Sigmoid colon (tissue), 7 donors: ENCODE measurements at places on chromosomes 2 and 18. TPM values are rescaled to one million over a fixed set of nuclear protein-coding genes. Genes with fewer than 3 reads are reported as not detected.
A peak's percentile ranks its signal among the peaks of the same experiment; 100 is the strongest.

GALNT3 gene
- 0.83 TPM for total RNA-seq

VAPA gene
- total RNA-seq = 252 TPM

CASP10 gene
- total RNA-seq = 5.4 TPM

BCL2 gene
- total RNA-seq = 21.9 TPM

ABCG5 gene
- not detected for total RNA-seq

ACMSD gene
- total RNA-seq = not detected

CDKL4 gene
- 0.82 TPM for total RNA-seq

DCC gene
- total RNA-seq = 0.83 TPM

SERPINB3 gene
- total RNA-seq = not detected

IL1F10 gene
- not detected for total RNA-seq

OR6B2 gene
- not detected for total RNA-seq

LHCGR gene
- not detected for total RNA-seq

CDH2 gene
- total RNA-seq = 8.2 TPM

PEX13 gene
- 25.8 TPM for total RNA-seq

KLHL30 gene
- total RNA-seq = 0.81 TPM

EDAR gene
- not detected for total RNA-seq

ZNF2 gene
- 5.8 TPM for total RNA-seq

SPEG gene
- total RNA-seq = 208 TPM

LRRTM1 gene
- total RNA-seq = 1.5 TPM

DNA sequence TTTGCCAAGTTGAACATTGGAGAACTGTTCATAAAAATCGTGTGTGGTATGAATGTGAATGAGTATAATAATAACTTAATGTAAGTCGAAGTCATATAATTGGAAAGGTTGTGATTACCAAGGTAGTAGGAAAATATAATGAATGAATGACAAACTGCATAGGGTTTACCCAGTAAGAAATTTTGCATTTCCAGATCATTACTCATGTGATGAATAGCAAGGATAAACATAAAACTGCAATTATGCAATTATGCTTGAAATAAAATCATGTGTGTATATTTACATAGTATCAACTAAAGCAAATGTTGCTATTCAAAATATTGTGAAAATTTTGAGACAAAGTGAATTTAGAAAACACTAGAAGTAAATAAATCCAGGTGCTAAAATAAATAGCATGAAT, 1108.7 kb upstream of the TMEFF2 start:
- H3K36me3 ChIP-seq = no peaks in the 10 kb centered on the region
- H3K27me3 ChIP-seq = no peaks in the 10 kb centered on the region
- H3K4me1 ChIP-seq = no peaks in the 10 kb centered on the region
- H3K4me3 ChIP-seq = no peak overlapping the region
- H3K27ac ChIP-seq = no peak overlapping the region
- no peak for DNase-seq

DNA sequence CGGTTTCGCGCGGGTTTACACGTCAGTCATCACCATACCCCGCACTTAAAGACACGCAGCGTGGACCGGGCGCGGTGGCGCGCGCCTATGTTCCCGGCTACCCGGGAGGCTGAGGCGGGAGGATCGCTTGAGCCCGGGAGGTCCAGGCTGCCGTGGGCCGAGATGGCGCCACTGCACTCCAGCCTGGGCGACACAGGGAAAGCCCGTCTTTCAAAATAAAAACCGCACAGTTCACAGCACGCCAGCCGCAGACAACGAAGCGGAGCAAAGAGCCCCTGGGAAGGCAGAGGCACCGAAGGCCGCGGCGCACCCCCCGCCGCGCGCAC, 328 bp downstream of the DTYMK start:
- peaks cover 40% of the 10 kb centered on the region for H3K4me1 ChIP-seq
- DNase-seq = no peak
- H3K27me3 ChIP-seq = no peaks in the 10 kb centered on the region
- peak overlapping the region; percentile 79 for H3K4me3 ChIP-seq
- H3K27ac ChIP-seq = peak overlapping the region; percentile 93
- no peaks in the 10 kb centered on the region for H3K36me3 ChIP-seq

- H3K27me3 ChIP-seq = no peaks in the 10 kb centered on the region
- no peaks in the 10 kb centered on the region for H3K4me1 ChIP-seq
- no peak for DNase-seq
- H3K4me3 ChIP-seq = no peak overlapping the region
- no peak overlapping the region for H3K27ac ChIP-seq
- no peaks in the 10 kb centered on the region for H3K36me3 ChIP-seq
Measured at GRCh38 chr2:174748948-174749347, 15.3 kb downstream of the CHRNA1 start.

DNA sequence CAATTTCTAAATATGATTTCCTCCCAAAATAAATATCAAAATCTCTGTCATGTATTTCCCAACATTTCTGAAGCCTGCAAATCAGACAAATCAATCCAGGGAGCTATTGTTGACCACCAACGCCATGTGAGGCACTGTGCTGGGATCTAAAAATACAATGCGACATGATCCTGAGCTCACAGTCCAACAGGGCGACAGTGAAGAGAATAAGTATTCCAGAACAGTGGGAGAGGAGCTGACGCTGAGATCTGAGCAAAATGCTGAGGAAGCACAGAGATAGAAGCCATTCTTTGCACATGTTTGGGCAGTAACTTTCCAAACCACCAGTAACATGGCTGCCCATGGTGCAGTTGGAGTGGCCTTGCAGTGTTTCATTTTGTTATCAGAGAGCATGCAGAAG, 412.5 kb downstream of the LRATD1 start:
- no peaks in the 10 kb centered on the region for H3K36me3 ChIP-seq
- H3K27ac ChIP-seq = no peak overlapping the region
- DNase-seq = no peak
- no peak overlapping the region for H3K4me3 ChIP-seq

DNA sequence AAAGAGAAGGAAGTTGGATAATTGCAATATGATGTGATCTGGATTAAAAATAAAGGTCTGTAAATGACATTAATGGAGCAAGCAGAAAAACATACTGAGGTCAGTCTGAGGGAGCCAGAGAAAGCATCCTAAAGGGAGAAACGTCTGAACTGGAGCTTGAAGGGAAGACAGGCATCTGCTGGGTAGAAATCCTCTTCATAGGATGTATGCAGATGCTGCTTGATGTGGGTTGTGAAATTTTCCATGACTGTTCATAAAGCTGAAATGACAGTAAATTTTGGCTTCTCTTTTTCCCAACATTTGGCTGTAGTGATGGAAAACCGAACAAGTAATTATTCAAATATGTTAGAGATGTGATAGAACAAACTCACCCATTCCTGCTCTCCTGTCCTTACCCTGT, 287.6 kb downstream of the CAMKMT start:
- H3K27ac ChIP-seq = no peak overlapping the region
- H3K4me1 ChIP-seq = no peaks in the 10 kb centered on the region
- H3K36me3 ChIP-seq = no peaks in the 10 kb centered on the region
- H3K4me3 ChIP-seq = no peak overlapping the region
- H3K27me3 ChIP-seq = no peaks in the 10 kb centered on the region

GRCh38 chr2:169546756-169547155, 26.9 kb downstream of the FASTKD1 start:
- H3K27ac ChIP-seq = no peak overlapping the region
- no peak for DNase-seq
- no peaks in the 10 kb centered on the region for H3K27me3 ChIP-seq
- H3K4me3 ChIP-seq = no peak overlapping the region

DNA sequence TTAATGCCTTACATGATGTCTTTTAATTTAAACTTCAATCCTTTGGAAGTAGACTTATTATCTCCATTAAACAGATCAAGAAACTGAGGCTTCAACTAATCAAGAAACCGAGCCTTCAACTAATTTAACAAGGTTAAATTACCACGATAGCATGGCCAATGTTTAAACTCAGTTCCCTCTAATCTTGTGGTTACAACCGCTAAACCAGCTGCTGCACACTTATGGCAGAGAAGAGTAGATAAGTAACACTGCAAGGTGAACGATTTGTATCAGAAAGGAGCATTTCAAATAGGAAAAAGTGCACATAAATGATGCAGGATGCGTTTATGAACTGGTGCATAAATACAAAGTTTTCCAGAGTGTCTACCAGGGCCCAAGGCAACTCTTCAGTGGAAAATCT, 144.6 kb upstream of the CAVIN2 start:
- no peak overlapping the region for H3K27ac ChIP-seq
- H3K36me3 ChIP-seq = no peaks in the 10 kb centered on the region
- no peaks in the 10 kb centered on the region for H3K4me1 ChIP-seq
- no peak overlapping the region for H3K4me3 ChIP-seq
- no peak for DNase-seq
- H3K27me3 ChIP-seq = no peaks in the 10 kb centered on the region

GRCh38 chr2:233082222-233082930, 22.2 kb downstream of the INPP5D start:
- DNase-seq = no peak
- H3K4me1 ChIP-seq = no peaks in the 10 kb centered on the region
- H3K27ac ChIP-seq = peak overlapping the region; percentile 68
- no peaks in the 10 kb centered on the region for H3K36me3 ChIP-seq

GRCh38 chr2:84888401-84889276, 7.8 kb upstream of the TRABD2A start:
- peak overlapping the region; percentile 41 for H3K27ac ChIP-seq
- no peaks in the 10 kb centered on the region for H3K36me3 ChIP-seq
- no peaks in the 10 kb centered on the region for H3K4me1 ChIP-seq
- no peaks in the 10 kb centered on the region for H3K27me3 ChIP-seq

- no peaks in the 10 kb centered on the region for H3K36me3 ChIP-seq
- no peaks in the 10 kb centered on the region for H3K27me3 ChIP-seq
- no peak overlapping the region for H3K27ac ChIP-seq
- no peaks in the 10 kb centered on the region for H3K4me1 ChIP-seq
Measured at GRCh38 chr2:21930226-21930625, 806.5 kb downstream of the TDRD15 start.

DNA sequence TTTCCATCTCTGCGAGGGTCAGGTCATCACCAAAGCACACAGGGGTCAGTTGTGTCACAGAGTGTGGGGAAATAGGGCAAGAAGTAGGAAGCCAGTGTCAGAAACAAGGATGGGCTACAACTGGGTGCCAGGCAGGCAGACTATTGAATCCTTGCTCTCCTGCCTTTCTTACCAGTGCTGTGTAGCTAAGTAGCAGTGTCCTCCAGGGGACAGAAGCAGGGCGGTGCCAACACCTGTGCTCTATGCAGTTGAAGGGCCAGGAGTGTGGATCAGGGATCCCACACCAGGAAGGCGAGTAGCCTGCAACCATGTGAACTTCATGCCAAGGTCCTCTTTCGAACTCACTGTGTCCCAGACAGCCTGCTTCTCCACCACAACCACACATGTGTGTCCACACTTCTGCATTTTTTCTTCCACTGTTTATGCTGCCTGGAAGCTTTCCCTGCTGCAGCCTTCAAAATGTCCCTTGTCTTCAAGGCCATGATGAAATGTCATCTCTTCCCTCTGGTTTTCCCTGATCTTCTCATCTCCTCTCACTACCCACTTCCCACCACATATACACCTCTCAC, 25.4 kb upstream of the REG3G start:
- no peak for DNase-seq
- no peaks in the 10 kb centered on the region for H3K27me3 ChIP-seq
- no peak overlapping the region for H3K4me3 ChIP-seq
- no peaks in the 10 kb centered on the region for H3K36me3 ChIP-seq
- no peak overlapping the region for H3K27ac ChIP-seq
- peaks cover 5% of the 10 kb centered on the region for H3K4me1 ChIP-seq

DNA sequence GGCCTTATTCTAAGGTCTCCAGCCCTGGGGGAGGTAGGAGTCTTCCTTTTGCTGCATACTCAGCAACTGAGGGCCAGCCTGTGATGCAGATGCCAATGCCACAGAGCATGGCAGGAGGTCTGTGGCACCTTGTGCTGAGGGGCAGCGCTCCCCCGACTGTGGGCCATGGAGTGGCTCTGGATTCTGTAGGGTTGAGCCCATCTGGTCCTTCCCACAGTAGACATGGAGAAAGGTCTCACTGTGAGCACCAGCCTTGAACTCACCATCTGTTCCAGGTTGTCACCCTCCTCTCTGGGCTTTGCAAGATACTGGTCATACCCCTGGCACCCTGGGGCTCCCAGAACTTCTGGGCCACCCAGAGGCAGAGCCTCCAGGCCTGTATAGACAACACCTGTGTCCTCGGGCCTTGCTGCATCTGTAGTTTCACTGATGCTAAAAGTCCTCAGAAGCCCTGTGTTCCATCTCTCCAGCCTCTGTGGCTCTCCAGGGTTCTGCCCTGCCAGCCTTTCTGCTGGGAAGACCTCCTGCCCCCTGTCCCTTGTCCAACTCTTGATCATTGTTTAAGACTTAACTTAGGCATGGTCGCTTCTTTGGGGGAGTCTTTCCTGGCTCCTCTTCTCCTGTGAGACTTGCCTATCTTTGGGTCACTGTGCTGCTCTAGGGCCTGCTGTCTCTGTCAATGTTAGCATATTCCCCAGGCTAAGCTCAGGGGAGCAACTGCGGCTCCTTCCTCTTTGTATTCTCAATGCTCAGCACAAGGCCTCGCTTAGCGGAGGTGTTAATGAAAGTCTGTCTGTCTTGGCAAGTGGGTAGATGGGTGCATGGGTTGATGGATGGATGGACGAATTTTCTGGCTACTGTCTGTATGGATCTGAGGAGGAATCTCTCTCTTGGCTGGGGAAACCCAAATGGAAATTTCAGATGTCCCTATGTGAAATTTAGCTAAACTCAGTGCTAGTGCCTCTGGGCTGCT, 160.9 kb downstream of the DYSF start:
- H3K36me3 ChIP-seq = no peaks in the 10 kb centered on the region
- peak; percentile 48 for DNase-seq
- H3K4me1 ChIP-seq = peaks cover 21% of the 10 kb centered on the region

DNA sequence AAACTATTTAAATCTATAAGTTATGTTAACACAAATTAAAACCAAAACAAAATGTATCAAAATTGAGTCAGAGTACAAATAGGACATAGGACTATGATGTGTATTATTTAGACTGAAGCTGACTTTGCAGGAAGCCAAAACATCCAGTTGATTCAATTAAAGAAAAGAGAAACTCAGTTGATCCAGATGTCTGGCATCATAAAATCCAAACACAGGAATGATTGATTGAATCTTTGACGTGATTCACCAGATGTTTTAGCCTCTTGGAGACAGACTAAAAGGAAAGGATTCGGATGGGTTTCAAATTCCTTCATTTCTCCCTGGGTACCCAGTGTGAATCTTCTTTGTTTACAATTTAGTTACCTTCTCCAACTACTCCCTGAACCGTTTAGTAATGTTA, 272.9 kb downstream of the IRS1 start:
- DNase-seq = no peak
- no peaks in the 10 kb centered on the region for H3K4me1 ChIP-seq
- H3K27me3 ChIP-seq = no peaks in the 10 kb centered on the region
- H3K4me3 ChIP-seq = no peak overlapping the region

GRCh38 chr18:57826252-57826651, 23.1 kb upstream of the ATP8B1 start:
- no peaks in the 10 kb centered on the region for H3K36me3 ChIP-seq
- H3K4me1 ChIP-seq = no peaks in the 10 kb centered on the region
- no peak overlapping the region for H3K27ac ChIP-seq
- H3K4me3 ChIP-seq = no peak overlapping the region

- H3K4me3 ChIP-seq = no peak overlapping the region
- H3K27ac ChIP-seq = no peak overlapping the region
- H3K4me1 ChIP-seq = peaks cover 8% of the 10 kb centered on the region
Measured at GRCh38 chr18:46393230-46393629, 263.8 kb downstream of the LOXHD1 start.

- DNase-seq = no peak
- no peak overlapping the region for H3K27ac ChIP-seq
- peaks cover 23% of the 10 kb centered on the region for H3K4me1 ChIP-seq
- H3K27me3 ChIP-seq = no peaks in the 10 kb centered on the region
- H3K36me3 ChIP-seq = no peaks in the 10 kb centered on the region
Measured at GRCh38 chr18:35477497-35477896, 20.3 kb downstream of the INO80C start.
